LNCaP clone FGC (cell line): ENCODE measurements at places on chromosomes 6 and 20.

GRCh38 chr20:53294804-53295203 lies 298.8 kb downstream of the ZNF217 start:
- no peak for DNase-seq

- no peak for DNase-seq
Observed at GRCh38 chr6:16748025-16748319, 13.3 kb downstream of the ATXN1 start.

- DNase-seq, result no peak
Observed at GRCh38 chr6:109655761-109656262, 35.2 kb downstream of the AK9 start.

GRCh38 chr20:31992086-31992485 lies 18.2 kb upstream of the CCM2L start:
- no peak for DNase-seq

DNA sequence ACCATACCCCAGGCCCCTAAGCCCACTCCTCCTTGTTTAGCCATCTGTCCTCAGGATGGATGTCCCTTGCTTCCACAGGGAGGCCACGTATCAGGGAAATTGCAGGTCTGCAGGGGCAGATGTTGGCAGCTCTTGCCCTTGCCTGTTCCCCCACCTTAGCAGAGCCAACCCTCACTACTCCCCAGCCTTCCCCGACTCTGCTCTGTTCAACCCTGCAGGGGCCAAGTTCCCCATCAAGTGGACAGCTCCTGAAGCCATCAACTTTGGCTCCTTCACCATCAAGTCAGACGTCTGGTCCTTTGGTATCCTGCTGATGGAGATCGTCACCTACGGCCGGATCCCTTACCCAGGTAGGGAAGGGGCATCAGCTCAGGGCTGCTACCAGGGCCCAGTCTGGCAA lies 10.7 kb upstream of the TM9SF4 start:
- DNase-seq, result no peak

DNA sequence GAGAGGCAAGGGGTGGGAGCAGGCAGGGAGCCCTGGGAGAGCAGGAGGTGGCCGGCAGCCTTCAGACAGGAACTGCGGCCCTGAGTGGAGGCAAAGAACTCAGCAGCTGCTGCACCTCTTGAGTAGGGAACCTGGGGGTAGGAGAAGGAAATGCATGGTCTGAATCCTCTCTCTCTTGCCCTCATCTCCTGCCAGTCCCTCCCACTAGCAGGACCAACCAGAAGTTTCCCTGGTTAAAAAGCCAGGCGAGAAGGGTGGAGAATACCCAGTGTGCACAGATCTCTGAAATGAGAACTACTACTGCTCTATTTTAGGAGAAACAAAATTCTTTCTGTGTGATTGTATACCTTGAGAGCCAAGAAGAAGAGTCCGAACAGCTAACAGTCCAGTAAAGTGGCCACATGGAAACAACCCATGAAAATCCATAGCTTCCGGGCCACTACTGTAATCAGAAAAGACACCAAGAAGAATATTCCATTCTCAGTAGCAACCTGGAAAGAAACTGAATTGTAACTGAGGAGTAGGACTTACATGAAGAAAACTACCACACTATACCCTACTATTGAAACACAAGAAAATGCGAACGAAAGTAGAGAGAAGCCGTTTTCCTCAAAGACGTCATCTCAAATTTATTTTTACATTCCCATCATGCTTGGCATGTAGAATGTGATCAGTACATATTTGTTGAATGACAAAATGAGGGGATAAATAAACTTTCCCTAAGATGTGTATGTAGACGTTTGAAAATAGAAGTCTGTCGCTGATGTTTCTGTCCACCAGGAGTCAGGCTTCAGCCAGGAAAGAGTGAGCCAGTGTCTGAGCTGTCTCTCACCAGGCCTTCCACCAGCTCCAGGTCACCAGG lies 25.6 kb downstream of the WRNIP1 start:
- DNase-seq, result peak; percentile 75

GRCh38 chr20:47110819-47111218 lies 216.2 kb downstream of the EYA2 start:
- no peak for DNase-seq

- DNase-seq, result no peak
Observed at GRCh38 chr6:1607516-1608221, 2.0 kb upstream of the FOXC1 start.

GRCh38 chr6:85568411-85568810 lies 25.2 kb downstream of the SNX14 start:
- no peak for DNase-seq

- DNase-seq, result no peak
Observed at GRCh38 chr20:44154521-44155001, 32.4 kb downstream of the JPH2 start.

DNA sequence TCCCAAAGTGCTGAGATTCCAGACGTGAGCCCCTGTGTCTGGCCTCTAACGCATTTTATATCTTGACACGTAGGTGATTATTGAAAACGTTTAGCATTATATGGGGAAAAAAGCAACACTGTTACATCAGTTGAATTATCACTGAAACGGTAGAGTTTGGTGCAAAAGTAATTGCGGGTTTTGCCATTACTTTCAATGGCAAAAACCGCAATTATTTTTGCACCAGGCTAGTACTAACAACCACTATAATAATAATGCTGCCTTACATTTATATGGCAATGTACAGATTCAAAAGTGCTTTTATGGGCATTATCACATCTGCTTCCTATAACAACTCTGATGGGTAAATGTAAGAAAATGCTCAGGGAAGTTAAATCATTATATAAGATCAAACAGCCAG lies 57.3 kb downstream of the OPRM1 start:
- no peak for DNase-seq

DNA sequence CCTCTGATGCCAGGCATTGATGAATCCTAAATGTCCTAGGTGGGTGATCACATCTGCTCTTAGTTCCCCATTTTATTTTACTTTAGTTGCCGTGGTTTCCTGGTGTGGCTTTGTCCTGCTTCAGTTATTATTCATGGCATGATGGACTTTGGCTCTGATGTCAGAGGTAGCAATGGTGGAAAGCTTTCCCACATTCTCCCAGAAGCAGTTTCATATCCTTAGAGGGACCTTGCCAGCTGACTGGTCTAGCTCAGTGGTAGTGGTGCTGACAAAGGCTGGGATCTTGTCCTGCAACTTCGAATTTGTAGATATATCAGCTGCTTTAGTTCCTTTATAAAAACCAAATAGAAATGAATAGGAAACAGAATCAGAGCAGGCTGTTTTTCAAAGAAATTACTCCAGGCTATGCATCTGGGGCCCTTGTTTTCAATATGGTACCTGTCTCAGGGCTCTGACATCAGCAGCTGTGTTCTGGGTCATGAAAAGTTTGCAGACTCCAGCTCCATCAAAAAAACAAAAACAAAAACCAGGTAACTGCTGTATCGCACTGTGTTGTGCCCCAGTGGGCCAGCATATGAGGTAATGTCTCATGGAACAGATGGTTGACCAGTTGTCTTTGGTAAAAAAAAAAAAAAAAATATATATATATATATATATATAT lies 133.7 kb downstream of the PLCB4 start:
- no peak for DNase-seq

- no peak for DNase-seq
Observed at GRCh38 chr6:100504786-100505737, 40.3 kb upstream of the SIM1 start.

GRCh38 chr20:53609491-53610445 lies 16.1 kb upstream of the ZNF217 start:
- no peak for DNase-seq

- no peak for DNase-seq
Observed at GRCh38 chr20:48821261-48821920, 6.4 kb downstream of the PREX1 start.

GRCh38 chr6:45477790-45478189 lies 100.1 kb upstream of the SUPT3H start:
- no peak for DNase-seq

DNA sequence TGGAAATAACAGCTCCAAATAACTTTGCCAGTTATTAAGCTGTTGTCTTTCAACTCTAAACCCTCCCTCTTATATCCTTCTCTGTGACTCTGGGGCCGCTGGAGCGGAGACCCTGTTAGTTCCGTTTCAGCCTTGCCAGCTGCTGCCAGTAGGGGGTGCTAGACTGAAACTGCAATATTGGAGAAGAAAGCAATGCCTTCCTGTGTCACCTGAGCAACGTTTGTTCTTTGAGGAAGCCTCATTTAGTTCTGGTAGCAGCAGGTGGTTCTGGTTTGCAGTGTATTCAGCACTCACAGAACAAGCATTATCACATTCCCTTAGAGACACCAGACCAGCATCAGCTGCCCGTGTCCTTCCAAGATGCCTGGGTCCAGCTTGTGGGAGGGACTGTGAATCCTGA lies 22.9 kb upstream of the JAG1 start:
- DNase-seq, result no peak

DNA sequence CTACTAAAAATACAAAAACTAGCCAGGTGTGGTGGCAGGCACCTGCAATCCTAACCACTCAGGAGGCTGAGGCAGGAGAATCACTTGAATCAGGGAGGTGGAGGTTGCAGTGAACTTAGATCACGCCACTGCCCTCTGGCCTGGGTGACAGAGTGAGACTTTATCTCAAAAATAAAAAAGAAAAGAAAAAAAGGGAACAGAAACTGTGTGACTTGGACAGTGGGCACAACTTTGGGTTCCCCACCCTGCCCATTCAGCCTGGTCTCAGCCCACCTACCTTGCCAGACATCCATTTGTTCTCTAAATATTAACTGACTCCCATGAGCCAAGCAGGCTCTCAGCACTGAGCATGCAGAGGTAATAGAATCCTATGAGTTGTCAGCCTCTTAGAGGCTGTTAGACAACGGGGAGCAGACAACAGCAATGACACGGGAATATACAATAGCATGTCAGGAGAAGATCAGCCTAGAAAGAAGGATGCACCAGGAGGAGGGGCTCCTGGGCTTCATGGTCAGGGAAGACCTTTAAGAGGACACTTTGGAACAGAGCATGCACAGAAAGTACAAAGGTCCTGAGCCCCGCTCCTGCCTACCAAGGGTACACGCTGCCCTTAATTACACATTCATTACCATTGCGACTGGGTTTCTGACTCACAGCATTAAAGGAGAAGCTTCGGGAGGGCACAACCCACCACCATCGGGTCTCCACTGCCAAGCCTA lies 20.0 kb downstream of the FAM209B start:
- no peak for DNase-seq

DNA sequence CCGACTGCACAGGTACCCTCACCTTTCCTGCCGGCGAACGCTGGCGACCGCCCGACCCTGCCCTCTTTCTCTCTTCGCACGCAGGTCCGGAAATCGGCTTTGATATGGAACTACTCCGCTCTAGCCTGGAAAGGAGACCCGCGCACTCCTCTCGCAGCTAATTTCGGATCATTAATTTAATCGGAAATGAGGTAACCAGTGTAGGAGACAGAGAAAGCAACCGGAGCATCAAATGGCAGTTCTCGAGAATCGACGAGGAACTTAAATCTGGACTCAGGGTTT lies 949 bp upstream of the ATXN1 start:
- DNase-seq, result no peak

GRCh38 chr6:69818223-69818930 lies 21.6 kb upstream of the LMBRD1 start:
- peak; percentile 45 for DNase-seq

- DNase-seq, result no peak
Observed at GRCh38 chr6:151359486-151359885, 31.9 kb downstream of the ZBTB2 start.

- no peak for DNase-seq
Observed at GRCh38 chr6:138434925-138435324, 30.9 kb downstream of the HEBP2 start.

- DNase-seq, result no peak
Observed at GRCh38 chr6:13375360-13375878, 47.1 kb upstream of the TBC1D7 start.

GRCh38 chr6:12233693-12234571 lies 56.2 kb upstream of the EDN1 start:
- DNase-seq, result peak; percentile 79

- no peak for DNase-seq
Observed at GRCh38 chr6:142842418-142843261, 102.3 kb downstream of the HIVEP2 start.

DNA sequence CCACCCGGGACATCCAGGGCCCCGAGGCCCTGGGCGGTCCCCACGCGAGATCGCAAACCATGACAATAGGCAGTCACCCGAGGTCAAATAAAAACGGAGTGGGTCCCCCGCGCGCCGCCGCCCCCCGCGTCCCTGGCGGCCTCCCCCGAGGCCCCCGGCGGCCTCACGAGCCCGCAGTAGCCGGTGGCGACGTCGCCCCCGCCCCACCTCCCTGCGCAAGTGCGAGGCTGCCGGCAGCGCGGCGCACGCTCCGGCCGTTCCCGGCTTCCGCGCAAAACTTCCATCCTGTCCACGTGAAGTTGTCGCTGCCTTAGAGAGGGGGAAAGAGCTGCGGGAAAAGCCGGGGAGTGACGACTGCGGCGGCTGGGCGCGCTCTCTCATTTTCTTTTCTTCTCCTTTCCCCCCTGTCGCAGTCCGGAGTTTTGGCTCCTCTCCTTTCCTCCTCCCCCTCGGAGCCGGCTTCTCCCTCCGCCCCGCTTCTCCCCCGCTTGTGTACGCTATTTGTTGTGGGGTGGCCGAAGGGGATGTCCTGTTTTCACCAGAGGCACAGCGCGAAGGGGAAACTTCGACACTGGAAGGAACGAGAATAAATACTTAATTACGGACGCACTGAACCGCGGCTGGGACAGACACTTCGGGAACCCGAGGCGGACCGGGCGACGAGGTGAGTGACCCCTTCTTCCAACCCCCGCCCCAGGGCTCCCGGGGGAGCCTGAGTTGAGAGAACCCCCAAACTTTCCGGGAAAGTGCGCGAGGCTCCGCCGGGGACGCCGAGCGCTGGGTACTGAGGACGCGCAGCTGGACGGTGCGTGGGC lies at the start of gene EYA4:
Gene EYA4 (plus strand): TSS at position 272 of the 815 bp plus-strand sequence. CDS start 33,424 bp downstream, outside the sequence.
- no peak for DNase-seq

GRCh38 chr20:64044484-64045247 lies 4.8 kb downstream of the SOX18 start:
- no peak for DNase-seq

DNA sequence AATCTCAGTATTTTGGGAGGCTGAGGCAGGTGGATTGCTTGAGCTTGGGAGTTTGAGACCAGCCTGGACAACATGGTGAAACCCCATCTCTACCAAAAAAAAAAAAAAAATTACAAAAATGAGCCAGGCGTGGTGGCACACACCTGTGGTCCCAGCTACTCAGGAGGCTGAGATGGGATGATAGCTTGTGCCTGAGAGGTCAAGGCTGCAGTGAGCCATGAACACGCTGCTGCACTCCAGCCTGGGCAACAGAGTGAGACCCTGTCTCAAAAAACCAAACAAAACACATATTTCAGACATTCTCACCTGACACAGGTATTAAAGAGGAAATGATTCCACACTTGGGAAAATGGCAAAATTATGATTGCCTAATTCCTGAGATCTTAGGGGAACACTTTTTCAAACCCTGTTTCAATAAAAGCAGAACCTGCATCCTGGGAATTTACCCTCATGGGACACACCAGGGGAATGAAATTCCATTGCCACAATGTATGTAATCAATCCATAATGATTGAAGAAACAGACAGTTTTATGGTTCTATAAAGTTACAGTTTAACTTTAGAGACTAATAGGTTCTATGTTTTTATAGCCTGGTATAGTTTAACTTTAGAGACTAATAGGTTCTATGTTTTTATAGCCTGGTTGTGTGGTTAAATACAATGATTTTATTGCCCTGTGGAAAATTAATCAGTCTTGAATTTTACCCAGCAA lies 29.6 kb upstream of the DNAAF9 start:
- DNase-seq, result peak; percentile 11

- no peak for DNase-seq
Observed at GRCh38 chr20:1225783-1226654, at the start of gene RAD21L1. Gene RAD21L1 (plus strand): TSS chr20:1226044. CDS start chr20:1228454, 2,410 bp downstream.
